T1000 (cell line): ENCODE measurements at places on chromosomes 6 and 20.

DNA sequence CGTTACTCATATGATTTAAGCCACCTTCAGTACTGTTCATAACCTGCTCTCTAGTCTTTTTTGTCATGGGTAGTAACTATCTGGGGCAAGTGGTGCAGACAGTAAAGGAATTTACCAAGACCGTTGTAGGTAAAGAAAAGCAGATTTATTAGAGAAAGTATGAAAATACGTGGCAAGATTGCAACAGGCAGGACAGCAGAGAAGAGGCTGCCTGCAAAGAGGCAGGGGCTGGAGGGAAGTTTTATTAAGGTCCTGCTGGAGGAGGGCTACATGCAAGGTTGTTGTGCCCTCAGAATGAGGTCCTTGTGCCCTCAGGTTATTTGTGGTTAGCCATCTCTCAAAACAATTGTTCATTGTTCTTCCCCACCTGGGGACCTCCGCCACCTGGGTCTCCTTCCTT, 444.3 kb downstream of the BCKDHB start:
- no peak for DNase-seq

GRCh38 chr6:150312395-150312794, 56.4 kb upstream of the IYD start:
- no peak for DNase-seq

GRCh38 chr20:56171087-56172012, 77.2 kb upstream of the MC3R start:
- DNase-seq = no peak

- no peak for DNase-seq
These were observed 46.8 kb upstream of the JAG1 start for GRCh38 chr20:10720565-10720964.

GRCh38 chr6:21180155-21180554, 413.4 kb upstream of the SOX4 start:
- no peak for DNase-seq

- DNase-seq = no peak
These were observed 589.1 kb downstream of the EYS start for GRCh38 chr6:65117817-65118409.

DNA sequence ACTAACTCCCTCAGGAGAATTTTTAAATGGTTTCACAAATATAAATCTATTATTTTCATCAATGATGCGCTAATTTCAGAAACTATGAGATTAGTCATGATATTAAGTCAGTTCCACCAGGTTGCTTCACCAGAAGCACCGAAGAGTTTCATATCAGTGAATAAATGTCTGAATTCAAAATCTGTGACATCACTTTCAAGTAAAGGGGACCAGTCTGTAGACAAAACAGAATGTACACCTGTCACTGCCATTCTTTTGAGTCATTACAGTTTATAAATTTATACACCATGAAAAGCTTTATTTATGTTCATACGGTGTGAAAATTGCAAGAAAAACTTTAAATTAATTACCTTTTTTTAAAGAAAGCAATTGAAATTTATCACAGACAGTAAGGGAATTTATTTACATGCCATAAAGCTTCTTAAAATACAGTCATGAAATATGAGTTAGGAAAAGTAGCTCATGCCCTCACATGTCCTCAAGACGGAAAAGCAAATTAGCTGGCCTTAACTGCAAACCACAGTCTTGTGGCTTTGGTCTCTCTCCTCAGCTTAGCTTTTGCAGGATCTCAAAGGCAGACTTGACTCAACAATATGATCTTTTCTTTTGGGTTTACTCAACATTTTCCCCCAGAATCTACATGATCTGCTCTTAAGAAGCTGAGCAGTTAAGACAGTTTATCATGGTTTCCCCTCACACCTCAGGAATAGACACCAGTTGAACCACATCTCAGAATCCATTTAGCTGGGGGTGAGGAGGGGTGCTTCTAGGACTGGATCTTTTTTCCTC, 177.7 kb upstream of the MCHR2 start:
- DNase-seq = no peak

DNA sequence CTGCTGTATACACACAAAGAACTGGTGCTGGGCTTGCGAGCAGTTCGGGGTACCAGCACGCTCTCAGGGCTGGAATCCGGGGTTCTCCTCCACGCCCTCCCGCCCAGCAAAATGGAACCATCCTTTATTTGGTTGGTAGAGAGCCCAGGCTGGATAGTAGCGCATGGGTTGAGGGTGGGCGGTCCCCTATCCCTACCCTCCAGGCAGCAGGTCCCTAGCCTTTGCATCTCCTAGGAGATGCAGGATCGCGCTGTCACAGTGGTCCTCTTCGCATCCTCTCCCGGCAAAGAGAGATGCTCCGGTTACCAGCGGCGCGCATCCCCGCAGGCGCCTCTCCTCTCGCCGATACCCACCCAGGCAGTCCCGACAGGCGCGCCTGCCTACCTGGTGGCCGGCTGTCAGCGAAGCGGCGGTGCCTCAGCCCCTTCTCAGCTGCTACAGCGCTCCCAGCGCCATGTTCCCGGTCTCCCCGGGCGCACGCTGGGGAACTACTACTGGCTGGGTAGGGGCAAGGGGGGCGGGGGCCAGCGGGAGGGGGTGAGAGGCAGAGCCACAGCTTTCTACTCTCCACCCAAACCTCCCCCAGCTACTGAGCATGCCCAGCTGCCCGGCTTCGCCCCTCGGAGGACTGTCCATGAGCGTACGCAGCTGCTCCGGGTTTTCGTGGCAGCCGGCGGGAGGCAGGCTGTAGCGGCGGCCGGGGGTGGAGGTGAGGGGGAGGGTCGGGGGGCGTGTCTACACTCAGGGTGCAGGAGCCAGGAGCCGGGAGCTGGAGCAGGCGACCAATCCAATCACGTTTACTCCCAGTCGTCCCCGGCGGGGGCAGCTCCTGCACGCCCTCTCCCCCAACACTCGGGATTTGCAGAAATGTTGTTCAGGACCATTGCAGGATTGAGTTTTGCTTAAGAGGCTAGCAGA, at the start of gene PAK5:
PAK5 (minus strand) TSS at position 699 of the 918 bp plus-strand sequence. CDS start 194,748 bp downstream, outside the sequence.
- DNase-seq = peak; percentile 77

DNA sequence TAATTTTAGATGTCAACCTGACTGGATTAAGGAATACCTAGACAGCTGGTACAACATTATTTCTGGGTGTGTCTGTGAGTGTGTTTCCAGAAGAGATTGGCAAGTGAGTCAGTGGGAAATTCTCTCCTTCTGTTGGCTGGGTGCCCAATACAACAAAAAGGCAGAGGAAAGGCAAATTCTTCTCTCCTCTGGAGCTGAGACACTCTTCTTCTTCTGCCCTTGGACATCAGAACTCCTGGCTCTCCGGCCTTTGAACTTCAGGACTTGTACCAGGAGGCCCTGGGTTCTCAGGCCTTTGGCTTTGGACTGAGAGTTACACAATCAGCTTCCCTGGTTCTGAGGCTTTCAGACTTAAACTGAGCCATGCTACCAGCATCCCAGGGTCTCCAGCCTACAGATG, 7.8 kb upstream of the BTN3A1 start:
- DNase-seq = peak; percentile 44

DNA sequence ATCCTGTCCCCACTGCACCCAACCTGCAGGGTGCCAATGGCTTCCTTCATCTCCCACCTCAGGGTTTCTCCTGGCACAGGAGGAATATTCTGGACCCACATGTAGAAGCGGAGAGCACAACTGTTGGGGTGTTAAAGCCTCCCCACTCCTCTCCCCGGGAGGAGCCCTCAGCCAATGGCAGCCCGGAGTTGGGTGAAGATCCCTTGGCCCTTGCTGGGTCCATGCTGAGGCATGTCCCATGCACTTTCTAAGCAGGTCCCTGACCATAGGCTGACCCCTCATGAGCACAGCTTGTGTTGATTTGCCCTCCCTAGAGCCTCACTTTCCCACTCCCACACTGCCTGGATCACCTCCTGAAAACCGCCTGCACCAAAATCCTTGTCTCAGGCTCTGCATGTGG, 97.2 kb upstream of the PMEPA1 start:
- no peak for DNase-seq

- DNase-seq = no peak
These were observed 397.8 kb downstream of the KIF16B start for GRCh38 chr20:16175322-16175961.

DNA sequence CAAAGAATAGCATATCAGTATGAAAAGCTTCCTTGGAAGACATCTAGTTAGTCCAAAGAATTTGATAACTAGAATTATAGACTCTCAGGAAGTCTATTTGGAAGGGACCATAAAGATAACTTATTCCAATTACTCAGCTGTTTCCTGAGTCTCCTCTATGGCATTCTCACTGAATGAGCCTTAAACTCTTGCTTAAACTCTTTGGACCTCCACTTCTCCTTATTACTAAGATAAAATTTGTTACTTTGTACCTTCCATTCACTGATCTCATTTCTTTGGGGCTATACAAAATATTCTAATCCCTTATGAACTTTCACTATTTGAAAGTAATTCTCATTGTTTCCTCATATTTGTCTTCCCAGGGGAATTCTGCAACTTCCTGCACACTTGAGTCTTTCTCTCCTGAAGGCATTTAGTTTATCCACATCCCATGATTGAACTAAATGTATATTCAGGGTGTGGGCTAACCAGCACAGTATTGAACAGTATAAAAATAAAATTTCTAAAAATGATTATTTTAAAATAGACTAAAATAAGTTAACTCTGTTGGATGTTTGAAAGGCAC, 67.1 kb upstream of the NOTCH4 start:
- no peak for DNase-seq

- peak; percentile 39 for DNase-seq
These were observed 300.7 kb downstream of the CLIC5 start for GRCh38 chr6:45714741-45715507.

DNA sequence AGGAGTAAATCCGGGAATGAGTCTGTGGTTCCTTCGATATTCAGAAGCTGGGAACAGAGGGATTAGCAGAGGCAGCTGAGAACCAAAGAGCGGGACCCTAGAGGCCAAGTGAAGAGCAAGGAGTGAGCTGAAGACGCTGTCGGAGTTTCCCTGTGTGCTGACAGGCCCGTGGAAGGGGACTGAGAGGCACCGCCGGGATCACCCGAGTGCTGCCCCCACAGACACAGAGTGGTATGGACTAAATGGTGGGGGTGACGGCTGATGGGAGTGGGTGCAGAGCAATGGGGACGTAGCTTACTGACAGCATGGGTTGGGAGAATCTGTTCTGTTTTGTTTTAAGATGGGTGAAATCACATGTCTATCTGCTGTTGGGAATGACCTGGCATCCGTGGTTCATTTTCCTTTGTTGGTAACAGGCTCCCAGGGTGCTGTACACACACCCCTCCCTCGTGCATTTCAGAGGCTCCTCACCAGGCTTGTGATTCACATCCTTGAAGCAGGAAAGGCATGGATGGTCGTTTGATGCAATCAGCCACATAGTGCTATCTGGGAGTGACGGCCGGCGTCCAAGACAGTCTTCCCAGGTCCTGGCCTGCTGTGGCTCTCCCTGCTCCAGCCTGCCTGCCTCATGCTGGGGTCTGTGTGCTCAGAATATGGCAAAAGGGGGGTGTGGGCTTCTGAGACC, 97.4 kb downstream of the THBS2 start:
- no peak for DNase-seq

DNA sequence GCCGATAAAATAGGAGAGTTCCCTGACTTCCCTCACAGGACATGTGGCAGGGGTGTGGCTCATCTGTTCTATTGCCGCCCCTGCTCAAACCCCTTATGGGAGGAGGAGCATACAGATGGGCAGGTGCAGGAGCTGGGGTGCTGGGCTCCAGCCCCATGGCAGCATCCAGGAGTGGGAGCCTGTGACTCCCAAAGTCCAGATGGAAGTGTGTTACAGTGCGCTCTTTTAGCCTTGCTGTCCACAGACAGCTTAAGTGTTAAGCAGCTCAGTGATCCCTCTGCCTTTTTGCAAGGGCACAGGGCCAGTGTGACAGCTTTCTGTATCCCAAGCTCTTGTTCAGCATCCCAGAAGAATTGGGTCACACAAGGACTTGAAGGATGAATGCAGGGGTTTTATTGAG, 212.3 kb upstream of the MYLIP start:
- DNase-seq = no peak

DNA sequence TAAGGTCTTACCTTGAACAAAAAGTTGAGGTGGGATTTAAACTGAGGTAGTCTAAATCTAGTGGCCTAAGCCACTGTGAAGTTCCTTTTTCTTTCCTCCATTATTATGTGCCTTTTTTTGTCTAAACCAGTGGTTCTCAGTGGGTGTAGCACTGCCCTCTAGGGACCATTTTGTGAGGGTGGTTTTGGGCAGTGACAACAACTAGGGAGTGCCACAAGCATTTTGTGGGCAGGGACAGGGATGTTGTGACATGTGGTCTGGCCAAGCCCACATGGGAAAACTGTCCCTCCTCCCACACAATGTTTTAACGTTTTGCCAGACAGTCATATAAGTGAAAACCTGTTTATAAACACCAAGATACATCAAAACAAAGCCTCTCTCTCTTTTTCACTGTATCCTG, 899.4 kb upstream of the FLRT3 start:
- DNase-seq = no peak

DNA sequence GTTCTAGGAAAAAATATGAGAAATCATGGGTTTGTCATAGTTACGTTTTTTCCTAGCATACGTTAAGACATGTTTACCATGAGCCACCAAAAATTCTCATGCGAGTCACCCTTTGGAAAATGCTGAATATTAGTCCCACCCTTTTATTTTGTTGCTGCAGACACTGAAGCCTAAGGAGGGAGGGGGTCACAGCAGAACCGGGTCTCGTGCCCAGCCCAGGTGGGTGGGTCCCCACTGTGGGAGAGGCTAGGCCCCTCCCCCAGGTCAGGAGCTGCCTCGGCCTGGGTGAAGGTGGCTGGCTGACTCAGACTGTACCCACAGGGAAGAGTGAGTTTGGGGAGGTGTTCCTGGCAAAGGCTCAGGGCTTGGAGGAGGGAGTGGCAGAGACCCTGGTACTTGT, 26.2 kb upstream of the SRF start:
- no peak for DNase-seq

- no peak for DNase-seq
These were observed 897 bp downstream of the CHD6 start for GRCh38 chr20:41617059-41617901.

DNA sequence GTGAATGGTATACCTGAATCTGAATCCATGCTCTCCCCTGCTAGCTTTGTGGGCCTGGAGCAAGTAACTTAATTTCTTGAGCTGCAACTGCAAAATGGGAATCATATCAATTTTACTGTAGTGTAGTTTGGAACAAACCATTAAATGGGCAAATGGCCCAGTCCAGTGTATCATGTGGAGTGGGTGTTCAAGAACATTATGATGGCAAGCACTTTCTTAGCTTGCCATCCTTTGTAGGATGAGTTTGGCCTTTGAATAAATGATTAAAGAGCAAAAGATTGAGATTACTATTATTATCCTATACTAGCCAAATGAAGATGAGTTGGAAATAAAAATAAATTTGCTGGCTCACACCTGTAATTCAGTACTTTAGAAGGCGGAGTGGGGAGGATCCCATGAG, 120.4 kb downstream of the SESN1 start:
- no peak for DNase-seq

GRCh38 chr20:60584221-60584620, 626.0 kb downstream of the CDH26 start:
- DNase-seq = no peak

DNA sequence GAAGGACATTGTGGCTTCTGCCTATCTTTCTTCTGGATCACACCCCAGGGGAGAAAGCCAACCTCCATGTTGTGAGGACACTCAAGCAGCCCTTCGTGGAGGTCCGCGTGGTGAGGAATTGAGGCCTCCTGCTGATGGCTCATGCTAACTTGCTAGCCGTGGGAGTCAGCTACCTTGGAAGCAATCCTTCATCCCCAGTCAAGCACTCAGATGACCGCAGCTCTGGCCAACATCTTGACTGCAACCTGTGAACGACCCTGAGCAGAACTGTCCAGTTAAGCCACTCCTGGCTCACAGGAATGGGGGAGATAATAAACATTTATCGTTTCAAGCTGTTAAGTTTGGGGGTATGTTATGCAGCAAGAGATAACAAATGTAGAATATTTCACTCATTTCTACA, 10.9 kb upstream of the CNKSR3 start:
- no peak for DNase-seq

GRCh38 chr20:63407928-63408683, 47.0 kb upstream of the CHRNA4 start:
- no peak for DNase-seq
